ENCODE measurements at places on chromosomes 4 and X.
A peak's percentile ranks its signal among the peaks of the same experiment; 100 is the strongest.

DNA sequence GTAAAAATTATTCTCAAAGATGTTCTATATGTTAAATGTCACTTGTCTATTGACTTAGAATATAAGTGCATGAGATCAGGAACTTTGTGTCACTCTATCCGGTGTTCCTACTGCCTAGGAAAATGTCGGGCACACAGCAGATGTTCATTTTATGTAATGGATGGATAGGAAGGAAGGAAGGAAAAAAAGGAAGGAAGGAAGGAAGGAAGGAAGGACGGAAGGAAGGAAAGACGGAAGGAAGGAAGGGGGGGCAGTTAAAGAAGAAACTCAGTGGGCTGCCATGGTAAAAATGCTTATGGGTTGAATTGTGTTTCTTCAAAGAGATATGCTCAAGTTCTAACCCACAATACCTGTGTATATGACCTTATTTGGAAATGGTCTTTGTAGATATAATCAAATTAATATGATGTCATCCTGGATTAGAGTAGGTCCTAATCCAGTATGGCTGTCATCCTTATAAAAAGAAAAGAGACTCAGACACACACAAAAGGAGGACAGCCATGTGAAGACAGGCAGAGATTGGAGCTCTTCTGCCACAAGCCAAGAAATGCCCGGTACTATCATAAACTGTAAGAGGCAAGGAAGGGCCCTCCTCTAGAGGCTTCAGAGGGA lies 86.3 kb downstream of the COL25A1 start:
- no peak for DNase-seq

DNA sequence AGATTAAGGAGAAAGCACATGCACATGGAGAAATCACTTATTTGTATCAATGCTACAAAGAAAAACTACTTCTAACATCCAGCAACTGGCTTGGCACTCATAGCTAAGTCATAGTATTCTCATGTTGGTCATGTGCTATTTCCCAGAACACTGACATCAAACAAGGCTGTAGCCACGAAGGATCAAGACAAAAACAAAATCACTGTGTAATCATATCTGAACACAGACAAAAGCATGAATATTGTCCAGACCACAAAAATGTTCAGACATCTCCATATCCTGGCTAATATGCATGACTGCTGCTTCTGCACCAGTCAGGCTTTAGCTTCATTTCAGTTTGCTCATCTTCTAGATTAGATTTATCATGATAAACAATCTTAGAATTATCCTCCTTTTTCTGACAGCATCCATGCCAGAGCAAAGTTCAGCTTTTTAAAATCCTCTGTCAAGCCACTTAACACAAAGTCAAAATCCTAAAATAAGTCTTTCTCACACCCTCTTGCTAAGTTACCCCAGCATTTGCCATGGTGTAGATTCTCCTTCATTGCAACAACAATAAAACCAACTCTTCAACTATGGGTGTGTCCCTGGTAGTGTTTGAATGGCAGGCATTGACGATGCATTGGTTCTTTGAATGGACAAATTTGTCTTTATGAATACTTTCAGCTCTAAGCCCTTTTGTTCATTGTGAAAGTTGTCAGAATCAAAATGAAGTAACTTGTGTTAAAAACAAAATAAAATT lies 39.1 kb upstream of the NPFFR2 start:
- peak; percentile 29 for DNase-seq

- no peak for DNase-seq
Observed at GRCh38 chr4:154519214-154519613, 27.6 kb upstream of the DCHS2 start.

GRCh38 chr4:7206911-7207567 lies 14.7 kb downstream of the SORCS2 start:
- peak; percentile 84 for DNase-seq

All from mesenchymal stem cell (in vitro differentiated cells and primary cell).